Bronchial epithelial cell (primary cell): ENCODE measurements at places on chromosomes 7 and 10.
A peak's percentile ranks its signal among the peaks of the same experiment; 100 is the strongest.

DNA sequence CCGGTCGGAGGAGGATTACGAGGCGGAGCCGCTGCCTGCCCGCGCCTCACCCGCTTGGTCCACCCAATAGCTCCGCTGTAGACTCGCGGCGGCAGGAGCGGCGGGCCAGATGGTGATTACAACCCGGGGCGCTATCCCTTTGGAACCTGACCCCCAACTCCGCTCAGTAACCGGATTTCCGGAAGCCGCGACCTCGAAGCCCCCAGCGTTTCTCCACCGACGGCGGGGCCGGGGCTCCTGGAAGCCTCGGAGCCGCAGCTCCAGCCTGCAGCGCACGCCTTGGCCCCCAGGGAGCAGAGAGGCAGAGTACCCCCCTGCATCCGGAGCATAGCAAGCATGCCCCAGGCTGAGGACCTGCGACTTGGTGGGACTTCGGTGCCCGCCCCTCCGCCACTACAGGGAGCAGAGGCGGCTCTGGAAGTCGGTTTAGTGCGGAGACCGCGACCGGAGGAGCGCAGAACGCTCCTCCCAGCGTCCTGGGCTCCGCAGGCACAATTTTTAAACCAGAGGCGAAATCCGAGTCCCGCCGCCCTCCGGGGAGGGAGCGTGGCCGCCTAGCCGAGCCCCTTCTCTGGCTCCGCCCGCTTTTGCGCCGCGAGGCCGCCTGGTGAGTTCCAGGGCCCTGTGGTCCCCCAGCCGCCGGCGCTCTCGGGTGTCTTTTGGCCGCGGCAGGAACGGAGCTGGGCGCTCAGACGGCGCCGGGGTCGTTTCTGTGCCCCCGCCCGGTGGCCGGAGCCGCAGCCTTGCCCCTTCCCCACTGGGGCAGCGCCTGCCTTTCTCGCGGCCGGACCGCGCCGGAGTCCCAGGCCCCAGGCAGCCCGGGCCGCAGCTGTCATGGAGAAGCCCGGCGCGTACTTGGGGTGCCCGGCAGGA, 28.2 kb upstream of the BMS1 start:
- DNase-seq, result no peak

DNA sequence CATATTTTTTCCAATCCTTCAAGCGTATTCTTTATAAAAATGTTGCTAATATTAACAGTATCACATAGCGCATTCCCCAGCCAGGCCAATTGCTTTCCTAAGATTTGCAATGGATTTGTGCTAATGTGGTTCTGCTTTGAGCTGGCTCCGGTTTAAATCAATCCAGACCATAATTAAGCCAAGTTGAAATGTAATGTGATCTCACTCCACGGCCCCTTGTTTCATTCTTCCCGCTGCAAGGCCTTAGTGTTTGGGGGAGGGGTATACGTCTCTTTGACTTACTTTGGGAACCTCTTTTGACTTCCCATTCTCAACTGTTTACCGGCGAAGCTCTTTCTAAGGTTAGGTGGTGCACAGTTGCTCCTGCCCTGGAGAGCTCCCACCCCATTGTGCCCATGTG, 86.4 kb downstream of the PRPF18 start:
- no peak for DNase-seq

DNA sequence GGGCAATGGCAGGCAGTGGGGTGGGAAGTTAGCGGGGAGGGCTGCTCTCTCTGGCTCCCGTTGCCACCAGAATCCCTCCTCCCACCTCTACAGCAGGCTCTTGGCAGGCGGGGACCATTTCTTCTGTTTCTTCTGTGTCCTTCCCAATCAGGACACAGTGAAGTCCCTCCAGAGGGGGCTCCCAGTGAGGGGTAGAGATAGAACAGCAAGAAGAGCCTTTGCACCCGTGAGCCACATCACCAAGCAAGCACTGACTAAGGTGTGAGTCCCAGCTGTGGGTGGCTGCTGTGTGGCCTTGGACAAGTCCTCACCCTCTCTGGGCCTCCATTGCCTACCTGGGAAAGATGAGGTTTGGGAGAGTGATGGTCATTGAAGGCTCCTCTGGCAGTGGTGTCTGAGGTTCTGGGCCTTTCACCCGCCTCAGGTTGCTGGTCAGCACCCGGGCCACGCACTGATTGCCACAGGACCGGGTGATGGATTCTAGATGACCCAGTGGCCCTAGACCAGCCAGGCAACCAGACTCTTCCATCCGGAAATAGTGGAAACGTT, 26.0 kb upstream of the PCBD1 start:
- no peak for DNase-seq

DNA sequence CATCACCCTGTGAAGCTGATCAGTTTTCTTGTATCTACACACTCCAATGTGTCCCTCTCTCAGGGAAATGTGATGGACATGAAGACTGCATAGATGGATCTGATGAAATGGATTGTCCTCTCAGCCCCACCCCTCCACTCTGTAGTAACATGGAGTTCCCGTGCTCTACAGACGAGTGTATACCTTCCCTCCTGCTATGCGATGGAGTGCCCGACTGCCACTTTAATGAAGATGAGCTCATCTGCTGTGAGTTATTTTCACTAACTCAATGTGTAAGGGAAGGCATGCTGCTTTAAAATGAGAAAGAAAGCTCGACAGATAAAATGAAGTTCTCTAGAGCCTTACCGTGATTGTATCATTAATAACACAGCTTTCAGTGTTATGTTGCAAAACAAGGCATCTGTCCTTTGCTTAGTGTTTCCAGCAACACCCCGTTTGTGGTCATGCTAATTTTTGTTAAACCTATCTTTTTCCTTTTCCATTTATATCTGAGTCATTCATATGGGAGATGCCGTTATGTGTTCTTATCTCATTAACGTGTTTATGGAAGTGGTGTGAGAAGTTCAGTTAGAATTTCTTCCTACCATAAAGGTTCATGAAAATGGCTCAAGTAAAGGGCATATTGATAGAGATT, 220.9 kb upstream of the PLXDC2 start:
- no peak for DNase-seq

DNA sequence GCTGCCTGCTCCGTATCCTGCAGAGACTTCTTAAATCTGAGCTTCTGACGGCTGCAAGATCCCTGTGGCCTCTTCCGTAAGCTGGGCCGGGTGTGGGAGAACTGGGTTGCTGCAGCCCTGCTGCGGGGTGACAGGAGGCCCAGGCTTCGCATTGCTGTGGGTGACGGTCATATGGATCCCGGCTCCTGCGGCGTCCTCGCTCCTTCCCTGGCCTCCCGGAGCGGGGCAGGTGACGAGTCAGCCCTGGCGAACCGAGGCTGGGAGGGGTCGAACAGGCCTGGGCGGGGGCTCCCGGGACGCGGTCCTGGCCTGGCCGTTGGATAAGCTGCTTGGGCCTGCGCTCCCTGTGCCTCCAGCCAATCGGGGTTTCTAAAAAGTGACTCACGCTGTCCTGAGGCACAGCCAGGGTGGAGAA, 7.8 kb upstream of the UBE2D1 start:
- peak; percentile 14 for DNase-seq

DNA sequence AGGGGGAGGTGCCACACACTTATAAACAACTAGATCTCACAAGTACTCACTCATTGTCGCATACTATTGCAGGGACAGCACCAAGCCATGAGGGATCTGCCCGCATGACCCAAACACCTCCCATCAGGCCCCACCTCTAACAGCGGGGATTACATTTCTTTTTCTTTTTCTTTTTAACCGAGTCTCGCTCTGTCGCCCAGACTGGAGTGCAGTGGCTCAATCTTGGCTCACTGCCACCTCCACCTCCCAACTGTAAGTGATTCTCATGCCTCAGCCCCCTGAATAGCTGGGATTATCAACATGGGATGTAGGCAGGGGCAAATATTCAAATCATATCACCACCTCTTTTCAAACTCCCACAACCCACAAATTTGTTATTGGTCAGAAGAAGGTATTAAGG, 76.7 kb downstream of the SKAP2 start:
- no peak for DNase-seq

DNA sequence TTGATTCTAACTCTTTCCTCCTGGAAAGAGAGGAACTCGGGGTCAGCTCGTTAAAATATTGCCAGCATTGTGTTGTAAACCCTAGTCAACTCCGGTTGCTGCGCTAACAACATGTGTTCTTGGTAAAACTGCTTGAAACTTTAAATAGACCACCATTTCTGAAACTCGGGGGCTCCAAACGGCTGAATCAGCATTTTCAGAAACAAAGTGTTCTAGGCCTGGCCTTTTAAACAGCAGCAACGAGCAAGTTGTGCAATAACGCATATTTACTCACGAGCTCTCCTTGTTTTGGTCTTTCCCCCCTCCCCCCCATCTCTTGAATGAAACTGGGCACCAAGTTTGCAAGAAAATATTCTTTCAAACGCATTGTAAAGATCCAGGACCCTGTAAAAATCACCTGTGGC, 9.2 kb upstream of the GRB10 start:
- peak; percentile 49 for DNase-seq

DNA sequence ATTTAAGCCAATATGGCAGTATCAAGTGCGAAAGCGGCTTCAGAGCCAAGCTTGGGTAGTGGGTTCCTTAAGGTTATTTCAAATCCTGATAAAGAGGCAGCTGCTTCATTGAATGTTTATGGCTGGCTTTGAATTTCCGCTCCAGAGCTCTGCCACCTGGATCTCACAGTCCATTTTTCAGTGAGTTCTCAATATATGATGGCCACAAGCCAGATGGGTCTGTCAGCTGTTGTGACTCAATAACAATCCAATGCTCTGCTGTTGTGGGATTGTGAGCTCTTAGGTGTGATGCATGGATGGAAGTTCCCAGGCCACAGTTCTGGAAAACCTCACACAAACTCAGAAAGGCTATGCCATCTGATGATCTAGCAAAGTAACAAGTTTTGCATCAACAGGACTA, 743.8 kb upstream of the LRRN3 start:
- DNase-seq, result no peak

GRCh38 chr10:5481121-5481520, 18.2 kb downstream of the CALML5 start:
- DNase-seq, result peak; percentile 66

- DNase-seq, result no peak
Measured at GRCh38 chr10:15399060-15399661, 28.1 kb upstream of the FAM171A1 start.

DNA sequence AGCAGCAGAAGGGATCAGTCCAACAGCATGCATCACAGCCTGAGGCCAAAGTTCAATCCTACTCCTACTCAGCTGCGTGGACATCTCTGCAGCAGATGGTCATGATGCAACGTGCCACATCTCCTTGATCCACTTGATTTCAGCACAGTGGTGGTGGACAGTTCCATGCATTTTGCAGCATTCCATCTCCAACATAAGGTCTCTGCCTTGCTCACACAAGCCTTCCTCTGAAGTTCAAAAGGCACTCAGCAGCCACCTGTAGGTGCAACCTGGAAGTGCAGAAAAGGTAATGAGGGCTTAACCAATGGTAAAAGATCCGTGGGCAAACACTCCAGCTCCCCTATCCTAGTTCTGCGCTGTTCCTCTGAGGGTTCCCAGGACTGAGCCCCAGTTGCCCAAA, 57.5 kb upstream of the CHCHD3 start:
- DNase-seq, result peak; percentile 36

GRCh38 chr7:106381252-106381651, 96.5 kb upstream of the NAMPT start:
- no peak for DNase-seq

- DNase-seq, result no peak
Measured at GRCh38 chr10:28721318-28721951, 44.1 kb downstream of the BAMBI start.

DNA sequence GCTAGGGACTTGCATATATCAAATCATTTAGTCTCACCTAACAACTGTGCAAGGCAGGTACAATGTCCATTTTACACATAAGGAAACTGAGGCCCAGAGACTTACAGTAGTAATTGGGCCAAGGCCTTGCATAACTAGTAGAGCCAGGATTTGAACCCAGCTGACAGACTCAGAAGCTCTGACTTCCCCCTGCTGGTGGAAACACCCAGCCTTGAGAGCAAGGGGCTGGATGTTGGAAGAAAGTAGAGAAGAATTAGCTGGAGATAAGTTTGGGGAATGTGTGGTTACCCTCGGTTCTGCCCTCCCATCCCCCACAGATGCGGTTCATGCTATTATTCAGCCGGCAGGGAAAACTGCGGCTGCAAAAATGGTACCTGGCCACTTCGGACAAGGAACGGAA, 2.0 kb downstream of the AP1S1 start:
- DNase-seq, result no peak

DNA sequence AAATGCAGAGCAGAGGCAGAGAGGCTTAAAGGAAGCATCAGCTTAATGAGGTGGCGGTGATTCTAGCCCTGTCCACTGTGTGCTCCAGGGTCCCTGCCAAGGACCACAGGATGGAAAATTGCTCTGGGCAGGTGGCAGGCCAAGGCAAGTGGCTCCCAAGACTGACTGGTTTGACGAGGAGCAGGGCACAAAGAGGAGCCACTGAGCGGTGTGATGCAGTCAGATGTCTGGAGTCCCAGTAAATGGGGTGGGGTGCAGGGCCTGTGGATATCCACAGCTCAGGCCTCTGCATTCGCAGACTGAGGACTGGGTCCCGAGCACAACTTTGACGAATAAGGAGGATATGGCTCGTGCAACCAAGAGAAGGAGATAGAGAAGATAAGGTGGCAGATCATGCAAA, 385.6 kb downstream of the PLXNA4 start:
- DNase-seq, result no peak

GRCh38 chr7:102830197-102830596, 81.4 kb downstream of the FAM185A start:
- DNase-seq, result no peak

DNA sequence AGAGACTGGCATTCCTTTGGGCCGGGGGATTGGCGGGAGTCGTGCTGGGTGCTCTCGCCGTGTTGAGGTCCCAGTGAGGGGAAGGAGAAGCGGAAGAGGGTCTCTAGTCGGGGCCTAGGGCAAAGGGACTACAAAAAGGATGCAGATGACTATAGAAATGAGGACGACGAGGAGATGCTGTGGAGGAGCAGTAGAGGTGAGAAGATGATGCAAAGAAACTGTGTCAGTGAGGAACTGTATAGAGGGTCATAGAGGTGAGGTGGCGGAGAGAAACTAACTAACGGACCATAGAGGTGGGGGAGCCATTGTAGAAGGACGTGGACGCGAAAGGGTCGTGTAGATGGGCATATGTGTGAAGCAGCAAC, 324 bp downstream of the TWNK start:
- DNase-seq, result no peak

GRCh38 chr7:106418094-106418493, 133.3 kb upstream of the NAMPT start:
- peak; percentile 90 for DNase-seq

- DNase-seq, result peak; percentile 4
Measured at GRCh38 chr10:105358911-105359310, 717.8 kb downstream of the SORCS3 start.

- DNase-seq, result no peak
Measured at GRCh38 chr7:94417306-94417705, 22.6 kb downstream of the COL1A2 start.
